ENCODE measurements at places on chromosomes 3 and 15.

GRCh38 chr3:113983544-113983943, 35.7 kb downstream of the ZDHHC23 start:
- no peak for DNase-seq

GRCh38 chr15:92000709-92001108, 147.2 kb downstream of the SLCO3A1 start:
- peak; percentile 28 for DNase-seq

- DNase-seq, result no peak
These were observed 80.6 kb downstream of the OXSM start for GRCh38 chr3:25870452-25870851.

DNA sequence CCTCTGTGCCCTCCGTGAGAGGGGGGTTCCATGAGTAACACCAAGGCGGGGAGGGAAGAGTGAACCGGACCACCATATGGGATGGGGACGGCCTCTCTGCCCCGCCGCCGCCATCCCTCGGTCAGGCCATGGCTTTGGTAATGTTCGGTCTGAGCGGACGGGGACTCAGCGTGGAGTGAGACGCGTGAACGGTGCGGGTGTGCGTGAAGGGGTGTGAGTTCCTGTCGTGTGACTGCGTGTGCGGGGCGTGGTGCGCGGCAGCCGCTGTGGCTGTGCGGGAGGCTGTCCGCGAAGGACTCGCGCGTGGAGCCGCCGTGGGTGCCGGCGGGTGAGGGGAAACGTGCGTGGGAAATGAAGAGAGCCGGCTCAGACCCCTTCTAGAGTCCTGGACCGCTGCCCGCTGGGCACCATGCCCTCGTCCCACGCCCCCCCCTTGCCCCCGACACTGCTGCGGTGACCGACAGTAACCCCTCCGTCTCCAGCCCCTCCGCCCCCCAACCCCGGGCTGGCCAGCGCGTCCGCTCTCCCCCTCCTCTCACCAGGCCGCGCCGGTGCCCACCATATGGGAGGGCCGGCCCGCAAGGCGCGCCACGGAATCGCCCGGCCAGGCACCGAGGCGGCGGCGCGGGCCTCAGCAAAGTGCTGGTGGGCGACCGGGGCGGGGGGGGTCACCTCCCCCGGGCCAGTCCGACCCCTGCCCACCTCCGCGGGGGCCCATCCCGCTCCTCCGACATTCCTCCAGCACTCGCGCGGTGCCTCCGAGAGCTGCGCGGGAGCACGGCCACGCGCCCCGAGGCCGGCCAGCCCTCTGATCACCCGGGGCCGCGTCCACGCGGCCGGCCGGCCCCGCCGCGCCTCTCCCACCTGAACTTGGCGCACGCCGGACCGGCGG, 589 bp downstream of the KLF15 start:
- DNase-seq, result peak; percentile 36

DNA sequence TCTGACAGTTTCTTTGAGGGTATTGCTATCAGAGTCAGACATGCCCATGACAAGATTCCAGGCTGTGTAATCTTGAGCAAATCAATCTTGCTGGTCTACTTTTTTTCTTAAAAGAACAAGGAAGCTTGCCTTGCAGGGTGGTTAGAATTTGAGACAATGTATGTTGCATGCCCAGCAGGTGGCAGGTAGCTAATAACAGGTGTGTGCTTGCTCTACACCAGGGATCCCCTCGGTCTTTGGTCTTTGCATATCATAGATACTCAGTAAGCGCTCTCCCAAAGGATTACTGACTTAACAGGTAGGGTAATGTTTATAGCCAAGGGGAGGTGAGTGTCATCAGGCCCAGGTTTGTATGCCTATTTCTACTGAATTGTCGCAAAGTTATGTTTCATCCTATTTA, 37.3 kb downstream of the CACNA1D start:
- DNase-seq, result no peak

DNA sequence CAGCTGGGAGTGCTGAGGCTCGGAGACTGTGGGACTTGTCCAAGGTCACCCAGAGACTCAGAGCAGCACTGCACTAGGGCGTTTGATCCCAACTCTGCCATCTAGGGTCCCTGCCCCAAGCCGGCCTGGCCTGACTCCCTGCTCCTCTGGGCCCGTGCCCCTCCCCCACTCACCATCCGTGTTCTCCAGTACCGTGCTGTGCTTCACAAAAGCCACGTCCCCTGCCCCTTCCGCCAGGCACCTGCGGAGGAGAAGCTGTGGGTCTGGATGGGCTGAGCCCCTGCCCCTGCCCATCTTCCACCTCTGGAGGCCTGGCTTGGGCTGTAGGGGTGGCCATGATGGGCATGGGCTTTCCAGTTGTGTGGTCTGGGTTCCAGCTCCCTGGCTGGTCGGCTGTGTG, 8.4 kb downstream of the MELTF start:
- no peak for DNase-seq

DNA sequence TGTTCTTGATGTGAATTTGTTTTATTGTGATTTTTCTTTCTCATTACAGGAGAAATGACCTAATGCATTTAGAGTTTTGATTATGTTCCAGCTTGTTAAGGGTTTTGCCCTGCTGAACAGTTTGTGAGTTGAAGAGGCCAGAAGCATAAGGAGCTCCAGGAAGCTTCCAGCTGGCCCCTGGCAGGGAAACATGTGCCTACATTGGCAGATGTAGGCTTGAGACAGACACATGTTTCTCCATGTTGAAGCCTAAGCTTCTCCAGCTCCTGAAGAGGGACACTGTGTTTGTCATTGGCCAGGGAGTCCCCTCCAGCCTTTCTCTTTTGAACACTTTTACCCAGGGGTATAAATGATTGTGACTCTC, 88.4 kb downstream of the ASB7 start:
- DNase-seq, result no peak

- DNase-seq, result no peak
These were observed 207.5 kb downstream of the SATB1 start for GRCh38 chr3:18217507-18218174.

DNA sequence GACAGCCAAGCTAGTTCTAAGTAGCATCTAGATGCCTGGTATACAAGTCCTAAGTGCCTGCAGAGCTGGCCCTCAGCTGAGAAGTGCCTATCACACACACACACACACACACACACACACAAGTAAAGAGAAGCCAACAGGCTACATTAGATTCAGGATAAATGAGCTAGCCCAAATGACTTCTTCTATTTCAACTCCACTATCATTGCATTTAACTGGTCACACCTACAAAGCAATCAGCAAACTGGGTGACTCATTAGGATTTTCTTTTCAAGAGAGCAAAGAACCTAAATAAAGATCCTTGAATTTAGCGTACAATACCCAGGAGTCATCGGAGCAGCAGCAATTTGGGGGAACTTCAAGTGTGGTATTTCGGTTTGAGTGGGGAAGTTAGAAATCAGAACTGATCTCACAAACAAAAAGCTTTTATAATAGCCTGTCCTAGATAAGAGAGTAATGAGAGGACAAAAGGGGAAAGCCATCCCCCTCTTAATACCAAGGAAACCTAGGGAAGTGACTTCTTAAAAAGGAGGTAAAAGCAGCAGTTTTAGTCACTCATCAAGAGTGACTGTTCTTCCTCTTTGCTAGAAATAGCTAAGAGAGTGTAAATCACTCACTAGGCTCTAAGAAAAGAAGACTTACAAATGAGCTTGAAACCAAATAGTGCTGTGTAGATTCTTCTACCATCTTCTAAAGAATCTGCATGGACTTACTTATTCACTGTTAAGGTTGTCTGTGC, 112.7 kb downstream of the TNIK start:
- no peak for DNase-seq

DNA sequence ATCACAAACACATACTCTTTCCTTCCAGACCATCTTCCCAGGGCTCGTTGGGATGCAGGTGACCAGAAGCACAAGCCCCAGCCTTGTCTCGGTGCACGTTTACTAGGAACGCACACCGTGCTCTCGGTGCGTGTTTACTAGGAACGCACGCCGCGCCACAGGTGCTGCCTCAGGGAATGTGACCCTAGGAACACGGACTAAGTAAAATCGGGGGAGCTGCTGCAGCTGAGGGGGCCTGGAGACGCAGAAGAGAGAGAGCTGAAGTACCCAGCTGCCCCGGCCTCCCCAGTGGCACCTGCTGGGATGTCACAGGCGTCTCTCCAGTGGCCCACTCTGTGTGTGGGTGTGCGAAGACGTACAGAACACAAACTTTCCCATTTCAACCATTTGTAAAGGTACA, 91.0 kb upstream of the SNRPA1 start:
- DNase-seq, result no peak

DNA sequence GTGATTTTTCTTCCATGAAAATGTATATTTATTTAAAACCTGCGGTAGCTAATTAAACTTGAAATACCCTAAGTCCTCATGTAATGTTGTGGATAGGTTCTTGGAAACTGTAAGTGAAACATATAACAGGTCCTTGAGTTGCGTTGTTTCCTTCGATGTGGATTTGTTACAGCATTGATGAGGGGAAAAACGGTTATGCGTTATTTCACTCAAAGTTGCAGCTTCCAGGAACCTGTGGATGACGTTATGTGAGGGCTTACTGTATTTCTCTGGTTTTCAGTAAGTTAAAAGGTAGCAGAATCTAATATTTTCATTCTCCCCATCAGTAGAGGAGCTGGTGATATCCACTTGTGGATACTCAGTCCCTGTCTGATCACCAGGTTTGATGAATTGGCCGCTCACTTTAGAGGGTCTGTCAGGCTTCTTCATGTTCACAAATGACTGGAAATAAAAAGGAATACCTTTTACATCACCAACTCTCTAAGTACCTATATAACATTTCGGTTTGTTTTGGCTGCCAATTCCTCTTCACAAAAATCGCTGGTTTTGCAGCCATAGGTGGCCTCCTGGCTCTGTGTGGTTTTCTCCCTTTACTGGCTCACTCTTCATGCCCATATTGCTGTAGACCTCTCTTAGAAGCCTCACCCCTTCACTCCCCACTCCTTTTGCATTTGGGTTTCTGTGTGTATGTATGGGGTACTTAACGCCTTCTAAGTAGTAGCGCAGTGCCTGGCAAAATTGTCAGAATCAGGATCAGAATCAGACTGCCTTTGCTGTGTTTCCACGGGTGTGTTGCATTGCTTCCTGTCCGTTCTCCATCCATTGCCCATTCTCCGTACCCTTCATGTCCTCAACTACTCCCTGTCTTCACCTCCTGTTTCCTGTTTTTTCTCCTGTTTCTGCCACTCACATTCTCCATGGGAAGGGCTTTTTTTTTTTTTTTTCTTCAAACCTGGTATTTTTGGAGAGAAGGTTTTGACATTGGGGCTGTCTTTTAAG, 112.6 kb downstream of the FNDC3B start:
- DNase-seq, result no peak

DNA sequence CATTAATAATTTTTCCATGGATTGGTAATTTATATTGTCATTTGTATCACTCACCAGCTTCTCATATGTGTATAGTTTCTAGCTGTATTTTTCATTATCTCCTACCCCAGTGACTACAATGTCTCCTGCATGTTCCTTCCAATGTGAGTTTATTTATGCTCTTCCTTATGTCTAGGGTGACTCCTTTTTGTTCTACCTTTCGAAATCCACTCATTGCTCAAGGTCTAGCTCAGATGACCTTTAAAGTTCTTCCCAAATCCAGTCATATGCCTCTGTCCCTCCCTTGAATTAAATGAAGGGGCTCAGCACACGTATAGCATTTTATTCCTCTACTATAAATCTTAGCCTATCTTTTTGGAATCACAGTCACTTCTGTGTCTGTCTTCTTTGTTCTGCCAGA, 53.0 kb downstream of the TMEM45A start:
- no peak for DNase-seq

DNA sequence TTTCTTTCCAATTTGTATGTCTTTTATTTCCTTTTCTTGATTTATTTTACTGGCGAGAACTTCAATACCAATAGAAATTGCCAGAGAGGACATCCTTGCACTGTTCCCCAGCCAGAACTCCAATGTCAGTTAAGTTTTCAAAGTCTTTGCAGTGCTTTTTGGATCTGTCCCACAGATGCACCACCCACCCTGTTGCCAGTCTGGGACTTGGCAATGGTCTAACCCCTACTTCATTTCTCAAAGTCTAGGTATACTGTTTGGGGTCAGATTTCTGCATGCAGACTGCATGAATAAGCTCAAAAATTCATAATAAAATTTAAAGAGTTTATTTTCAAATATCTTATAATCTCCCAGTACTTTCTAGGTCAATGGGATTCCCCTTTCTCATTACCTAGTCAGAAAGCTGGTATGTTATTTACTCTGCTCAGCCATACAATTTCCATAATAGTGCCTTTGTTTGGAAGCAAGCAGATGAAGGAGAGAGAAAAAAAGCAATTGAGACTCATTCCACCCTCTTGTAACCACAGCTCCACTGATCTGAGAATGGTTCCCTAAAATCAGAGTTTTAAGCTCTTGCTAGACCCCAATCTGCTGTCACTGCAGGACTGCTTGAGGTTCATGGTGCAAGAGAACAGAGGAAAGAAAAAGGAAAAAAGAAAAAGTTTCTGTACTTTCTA, 125.9 kb upstream of the PLXND1 start:
- DNase-seq, result no peak

DNA sequence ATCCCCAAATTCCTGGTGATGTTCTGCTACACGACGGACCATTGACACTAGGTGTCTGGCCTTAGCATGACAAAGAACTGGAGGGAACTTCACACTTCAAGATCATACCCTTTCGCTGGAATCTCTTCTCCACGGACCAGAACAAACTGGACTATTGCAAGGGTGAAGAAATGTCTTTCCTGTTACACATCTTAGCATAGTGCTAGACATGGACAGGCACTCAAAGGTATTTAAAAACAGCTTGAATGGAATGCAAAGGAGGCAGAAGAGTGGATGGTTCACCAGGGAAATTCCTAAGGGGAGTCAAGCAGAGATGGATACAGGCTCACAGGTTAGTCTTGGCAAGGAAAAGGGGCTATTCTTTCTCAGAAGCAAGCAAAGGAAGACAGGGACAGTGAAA, 33.5 kb upstream of the PDZRN3 start:
- no peak for DNase-seq

- DNase-seq, result no peak
These were observed 79.0 kb downstream of the SATB1 start for GRCh38 chr3:18346097-18346496.

DNA sequence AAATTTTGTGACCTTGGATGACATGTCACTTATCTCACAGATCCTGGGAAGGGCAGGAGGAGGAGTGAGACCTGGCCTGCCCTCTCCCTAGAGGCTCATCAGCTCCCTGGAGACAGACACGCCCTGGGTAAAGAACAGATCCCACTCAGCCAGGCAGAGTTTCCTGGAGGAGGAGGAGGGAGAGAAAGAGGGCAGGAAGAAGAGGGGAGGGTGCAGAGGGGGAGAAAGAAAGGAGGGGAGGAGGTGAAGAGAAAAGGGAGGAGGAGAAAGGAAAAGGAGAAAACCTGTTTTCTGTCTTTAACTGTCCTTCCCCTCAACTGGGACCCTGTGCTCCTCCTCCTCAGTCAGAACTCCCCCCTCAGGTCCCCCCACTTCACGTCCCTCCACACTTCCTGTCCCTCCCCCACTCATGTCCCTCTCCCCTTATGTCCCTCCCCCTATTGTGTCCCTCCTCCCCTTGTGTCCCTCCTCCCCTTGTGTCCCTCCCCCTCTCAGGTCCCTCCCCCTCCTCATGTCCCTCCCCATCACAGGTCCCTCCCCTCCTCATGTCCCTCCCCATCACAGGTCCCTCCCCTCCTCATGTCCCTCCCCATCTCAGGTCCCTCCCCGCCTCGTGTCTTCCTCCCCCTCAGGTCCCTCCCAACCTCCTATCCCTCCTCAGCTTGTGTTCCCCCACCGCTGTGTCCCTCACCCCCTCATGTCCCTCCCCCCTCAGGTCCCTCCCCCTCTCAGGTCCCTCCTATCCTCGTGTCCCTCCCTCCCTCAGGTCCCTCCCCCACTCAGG, 52.3 kb upstream of the CGNL1 start:
- peak; percentile 52 for DNase-seq

- DNase-seq, result no peak
These were observed 627.0 kb upstream of the TBL1XR1 start for GRCh38 chr3:177824190-177824786.

GRCh38 chr3:170778240-170779217, 91.5 kb downstream of the RPL22L1 start:
- no peak for DNase-seq

GRCh38 chr15:70936326-70936725, 43.7 kb downstream of the LRRC49 start:
- peak; percentile 36 for DNase-seq

All from head of caudate nucleus (tissue), 42 donors.